Right cardiac atrium (tissue), 5 donors: ENCODE measurements at places on chromosomes 13 and 19. TPM values are rescaled to one million over a fixed set of nuclear protein-coding genes. Genes with fewer than 3 reads are reported as not detected.

GADD45GIP1 gene
- 64.5 TPM for polyA plus RNA-seq

LGI4 gene
- polyA plus RNA-seq = 35.6 TPM

TEX101 gene
- not detected for polyA plus RNA-seq

GAS6 gene
- polyA plus RNA-seq = 273 TPM

DNA sequence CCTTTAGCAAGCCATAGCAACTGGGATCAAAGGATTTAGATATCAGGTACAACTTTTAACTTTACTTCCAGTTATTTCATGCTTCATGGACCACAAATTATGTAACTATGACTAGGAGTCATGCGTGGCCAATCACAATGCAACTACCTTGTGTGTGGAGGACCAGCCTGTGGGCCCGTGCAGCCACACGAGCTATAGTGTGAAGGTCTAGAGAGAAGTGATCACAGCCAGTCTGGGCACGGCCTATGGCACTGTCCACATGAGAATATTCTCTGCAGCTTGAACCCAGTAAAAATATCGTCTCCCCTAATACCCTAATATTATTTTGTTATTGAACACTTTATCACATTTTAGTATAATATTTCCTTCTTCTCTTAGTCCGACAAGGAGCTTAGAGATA lies 464.9 kb upstream of the MIR17HG start:
- no peak for DNase-seq

- DNase-seq = no peak
These were observed 799 bp upstream of the C1QTNF9B start for GRCh38 chr13:23898101-23898500.

DNA sequence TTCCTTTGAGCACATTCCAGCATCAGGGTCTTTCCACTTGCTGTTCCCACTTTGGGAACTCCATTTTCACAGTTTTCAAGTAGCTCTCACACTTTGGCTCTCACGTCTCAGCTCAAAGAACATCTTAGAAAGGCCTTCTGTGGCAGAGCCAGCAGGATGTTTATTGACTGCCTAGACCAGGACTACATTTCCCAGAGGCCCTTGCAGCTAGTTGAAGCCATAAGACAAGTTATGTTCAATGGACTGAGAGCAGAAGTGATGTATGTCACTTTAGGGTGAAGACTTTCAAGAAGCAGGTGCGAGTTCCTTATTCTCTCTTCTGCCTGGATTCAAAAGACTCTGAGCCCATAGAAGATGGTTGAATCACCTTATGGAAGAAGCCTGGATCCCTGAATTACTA lies 4.3 kb upstream of the HAUS5 start:
- no peak for DNase-seq

GRCh38 chr19:46840498-46840942 lies 10.1 kb downstream of the AP2S1 start:
- peak; percentile 84 for DNase-seq

DNA sequence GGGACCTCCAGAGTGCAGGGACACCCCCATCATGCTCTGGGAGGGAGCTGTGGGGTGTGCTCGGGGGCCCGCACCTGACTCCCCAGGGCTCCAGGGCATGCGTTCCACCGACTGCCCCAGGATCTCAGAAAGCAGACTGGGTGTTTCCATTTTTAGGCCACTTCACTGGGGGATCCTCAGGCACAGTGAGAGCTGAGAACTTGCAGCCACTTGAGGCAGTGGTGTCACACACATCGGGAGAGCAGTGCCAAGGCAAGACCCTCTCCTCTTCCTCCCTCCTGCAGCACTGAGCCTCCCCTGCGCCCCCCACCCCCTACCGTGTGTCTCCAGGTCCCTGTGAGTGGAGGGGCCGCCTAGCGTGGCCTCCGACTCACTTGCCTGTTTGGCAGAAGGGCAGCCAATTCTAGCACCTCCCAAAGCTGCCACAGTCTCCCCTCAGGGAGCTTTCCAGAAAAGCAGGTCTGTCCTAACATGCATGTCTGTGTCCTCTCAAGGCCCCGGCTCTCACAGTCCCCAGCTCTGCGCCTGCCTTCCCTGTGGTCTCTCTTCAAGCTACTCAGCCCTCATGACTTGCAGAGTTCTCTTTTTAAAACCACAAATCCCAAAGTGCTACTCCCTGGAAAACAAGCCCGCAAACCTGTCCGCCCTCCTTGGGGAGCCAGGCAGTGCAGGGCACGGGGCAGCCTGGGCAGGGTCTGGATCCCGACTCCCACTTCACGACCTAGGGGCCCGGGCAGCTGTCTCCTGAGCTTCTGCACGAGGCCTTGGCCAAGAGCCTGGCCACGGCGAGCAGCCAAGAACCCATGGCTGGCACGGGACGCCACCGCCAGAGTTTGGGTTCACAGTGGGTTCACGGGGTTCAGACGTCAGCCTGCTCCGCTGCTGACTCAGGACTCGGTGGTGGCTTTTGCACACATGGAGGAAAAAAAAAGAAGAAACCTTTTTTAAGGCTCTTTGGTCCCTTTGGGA lies 94.1 kb downstream of the STK24 start:
- peak; percentile 73 for DNase-seq

DNA sequence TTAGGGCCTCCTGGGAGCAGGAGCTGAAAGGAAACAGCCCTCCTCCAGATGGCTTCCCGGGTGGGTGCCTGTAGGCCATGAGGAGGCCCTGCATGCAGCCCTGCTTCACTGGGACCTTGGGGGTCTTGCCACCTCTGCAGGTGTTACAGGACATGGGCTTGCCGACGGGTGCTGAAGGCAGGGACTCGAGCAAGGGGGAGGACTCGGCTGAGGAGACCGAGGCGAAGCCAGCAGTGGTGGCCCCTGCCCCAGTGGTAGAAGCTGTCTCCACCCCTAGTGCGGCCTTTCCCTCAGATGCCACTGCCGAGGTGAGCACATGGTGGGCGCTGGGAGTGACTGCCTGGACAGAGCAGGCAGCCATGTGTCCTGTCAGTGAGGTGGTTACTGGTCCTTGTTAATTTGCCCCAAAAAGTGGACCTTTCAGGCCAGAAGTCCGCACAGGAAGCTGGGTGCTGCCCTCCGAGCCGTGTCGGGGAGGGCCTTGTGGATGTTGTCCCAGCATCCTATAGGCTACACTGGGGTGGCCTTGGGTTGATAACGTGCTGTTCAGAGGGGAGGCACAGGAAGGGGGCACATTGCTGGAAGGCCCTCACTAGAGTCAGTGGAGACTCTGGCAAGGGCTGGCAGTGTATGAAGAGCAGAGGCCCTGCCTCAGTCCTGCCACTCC lies 18.7 kb upstream of the QTRT1 start:
- DNase-seq = no peak

DNA sequence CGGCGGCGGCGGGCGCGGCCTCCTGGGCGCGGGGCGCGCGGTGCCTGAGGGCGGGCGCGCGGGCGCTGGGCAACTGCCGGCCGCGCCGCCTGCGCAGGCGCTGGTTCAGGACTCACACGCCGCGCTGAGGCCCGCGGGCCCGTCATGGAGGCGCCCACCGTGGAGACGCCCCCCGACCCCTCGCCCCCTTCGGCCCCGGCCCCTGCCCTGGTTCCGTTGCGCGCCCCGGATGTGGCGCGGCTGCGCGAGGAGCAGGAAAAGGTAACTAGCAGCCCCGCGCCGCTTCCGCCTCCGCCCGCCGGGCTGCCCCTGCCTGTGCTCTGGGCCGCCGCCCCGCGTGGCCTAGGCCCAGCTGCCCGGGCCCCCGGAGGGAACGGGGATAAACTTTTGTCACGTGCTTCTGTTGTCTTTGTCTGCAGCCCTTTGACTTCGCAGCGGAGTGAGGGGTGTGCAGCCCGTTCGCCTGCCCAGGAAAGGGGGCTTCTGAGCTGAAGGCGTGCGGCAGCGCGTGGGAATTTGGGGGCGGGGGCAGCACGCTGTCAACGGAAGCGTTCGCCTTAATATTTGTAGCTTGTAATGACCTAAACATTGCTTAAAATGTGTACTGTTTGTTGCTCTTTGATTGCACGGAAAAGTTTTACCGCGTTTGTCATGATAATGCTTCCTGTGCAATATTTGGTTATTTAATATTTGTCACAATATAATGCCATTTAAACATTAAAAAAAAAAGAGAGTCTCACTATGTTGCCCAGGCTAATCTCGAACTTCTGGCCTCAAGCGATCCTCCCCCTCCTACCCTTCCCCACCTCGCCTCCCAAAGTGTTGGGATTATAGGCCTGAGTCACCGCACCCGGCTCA lies 594 bp downstream of the URI1 start:
- DNase-seq = peak; percentile 88
